ENCODE measurements at places on chromosomes 7 and 10.
A peak's percentile ranks its signal among the peaks of the same experiment; 100 is the strongest.

- DNase-seq: no peak
Measured at GRCh38 chr10:102537367-102537766, 33.6 kb downstream of the SUFU start.

GRCh38 chr10:69375307-69376151 is 41.2 kb downstream of the TACR2 start:
- peak; percentile 86 for DNase-seq

- no peak for DNase-seq
Measured at GRCh38 chr7:92745241-92745640, 91.1 kb downstream of the CDK6 start.

DNA sequence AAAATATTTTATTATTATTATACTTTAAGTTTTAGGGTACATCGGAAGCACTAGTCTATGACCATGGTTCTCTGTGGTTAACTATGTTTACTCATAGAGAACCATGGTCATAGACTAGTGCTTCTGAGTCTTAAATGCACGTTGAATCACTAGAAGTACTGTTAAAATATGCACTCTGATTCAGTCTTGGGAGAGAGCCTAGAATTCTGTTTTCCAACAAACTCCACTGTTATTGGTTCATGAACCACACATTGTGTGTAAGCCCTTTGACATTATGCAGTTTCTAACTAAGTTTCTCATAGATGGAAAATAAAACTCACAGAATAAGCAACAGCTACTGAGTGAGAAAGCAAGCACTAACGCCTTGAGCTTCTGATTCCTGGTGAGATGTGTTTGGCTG is 1120.6 kb downstream of the SORCS1 start:
- no peak for DNase-seq

DNA sequence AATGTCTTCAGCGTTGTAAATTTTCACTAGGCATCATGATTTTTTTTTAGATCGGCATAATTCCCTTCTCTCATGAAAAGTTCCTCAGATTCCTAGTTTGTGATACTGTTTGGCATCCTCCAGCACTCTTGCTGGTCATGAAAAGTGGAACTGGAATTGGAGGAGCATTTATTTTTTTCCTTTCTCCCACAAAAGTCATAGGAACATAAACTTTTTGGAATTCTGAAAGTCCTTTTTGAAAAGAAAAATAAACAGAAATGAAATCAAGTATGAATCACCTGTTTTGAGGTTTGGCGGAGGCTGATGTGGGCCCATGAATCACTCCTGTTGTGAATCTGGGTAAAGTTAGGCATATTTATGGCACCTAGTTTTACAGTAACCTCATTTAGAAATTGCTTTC is 17.7 kb downstream of the CACNB2 start:
- no peak for DNase-seq

All from NCI-H1694 (cell line).